DND-41 (cell line): ENCODE measurements at places on chromosomes 13 and 19.

DNA sequence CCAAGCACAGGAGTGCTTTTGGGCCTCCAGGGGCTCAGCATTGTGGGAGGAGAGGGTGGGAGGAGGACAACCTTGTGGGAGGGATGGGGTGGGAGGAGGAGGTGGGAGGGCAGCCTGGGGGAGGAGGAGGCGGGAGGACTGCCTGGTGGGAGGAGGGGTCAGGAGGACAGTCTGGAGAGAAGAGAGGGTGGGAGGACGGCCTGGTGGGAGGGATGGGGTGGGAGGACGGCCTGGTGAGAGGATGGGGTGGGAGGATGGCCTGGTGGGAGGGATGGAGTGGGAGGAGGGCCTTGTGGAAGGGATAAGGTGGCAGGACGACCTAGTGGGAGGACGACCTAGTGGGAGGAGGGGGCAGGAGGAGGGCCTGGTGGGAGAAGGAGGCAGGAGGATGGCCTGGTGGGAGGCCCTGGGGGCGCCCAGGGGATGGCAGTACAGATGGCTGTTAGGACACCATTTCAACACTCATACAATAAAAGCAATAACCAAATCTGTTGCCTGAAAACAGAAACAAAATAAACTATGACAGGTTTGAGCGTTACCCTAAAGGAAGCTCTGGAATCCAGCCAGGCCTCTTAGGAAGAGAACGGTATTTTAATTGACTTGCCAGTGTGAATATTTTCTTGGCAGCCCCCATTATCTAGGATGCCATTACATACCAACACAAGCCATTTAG is 63.7 kb downstream of the CRYL1 start:
- DNase-seq = no peak

DNA sequence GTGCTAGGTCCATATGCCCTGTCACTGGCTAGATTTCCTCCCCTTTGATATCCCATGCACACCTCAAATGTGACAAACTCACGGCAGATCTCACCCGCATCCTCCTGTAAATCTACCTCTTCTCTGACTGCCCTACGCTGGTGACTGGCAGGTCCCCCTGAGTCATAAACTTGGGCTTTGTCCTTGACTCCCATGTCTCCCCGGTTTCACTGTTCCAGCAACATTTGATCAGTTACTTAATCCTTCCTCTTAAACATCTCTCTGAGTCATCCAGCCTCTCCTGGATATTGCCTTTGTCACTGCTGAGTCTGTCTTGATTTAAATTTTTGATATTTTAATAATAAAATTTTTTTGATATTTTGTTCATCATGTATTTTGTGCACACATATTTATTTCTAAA is 26.5 kb downstream of the FAM216B start:
- no peak for DNase-seq

GRCh38 chr19:7751157-7751783 is 3.9 kb upstream of the CD209 start:
- DNase-seq = no peak

GRCh38 chr19:48354332-48354992 is 9.3 kb downstream of the TMEM143 start:
- no peak for DNase-seq

DNA sequence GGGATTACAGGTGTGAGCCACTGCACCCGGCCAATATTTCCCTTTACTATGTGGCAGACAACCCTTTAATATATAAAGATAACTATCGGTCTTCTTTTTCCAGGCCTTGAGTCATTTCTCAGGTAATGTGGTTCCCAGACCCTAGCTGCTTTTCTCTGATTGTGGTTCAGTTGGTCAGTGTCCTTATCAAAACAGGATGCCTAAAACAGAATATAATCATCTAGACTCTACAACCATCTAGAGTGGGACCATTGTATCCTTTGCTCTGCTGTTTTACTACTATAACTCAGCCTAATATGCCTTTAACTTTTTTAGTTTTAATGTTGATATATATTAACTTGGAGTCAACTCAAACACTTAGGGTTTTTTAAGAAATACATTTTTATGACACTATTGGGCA is 30.0 kb upstream of the HMGB1 start:
- DNase-seq = no peak

DNA sequence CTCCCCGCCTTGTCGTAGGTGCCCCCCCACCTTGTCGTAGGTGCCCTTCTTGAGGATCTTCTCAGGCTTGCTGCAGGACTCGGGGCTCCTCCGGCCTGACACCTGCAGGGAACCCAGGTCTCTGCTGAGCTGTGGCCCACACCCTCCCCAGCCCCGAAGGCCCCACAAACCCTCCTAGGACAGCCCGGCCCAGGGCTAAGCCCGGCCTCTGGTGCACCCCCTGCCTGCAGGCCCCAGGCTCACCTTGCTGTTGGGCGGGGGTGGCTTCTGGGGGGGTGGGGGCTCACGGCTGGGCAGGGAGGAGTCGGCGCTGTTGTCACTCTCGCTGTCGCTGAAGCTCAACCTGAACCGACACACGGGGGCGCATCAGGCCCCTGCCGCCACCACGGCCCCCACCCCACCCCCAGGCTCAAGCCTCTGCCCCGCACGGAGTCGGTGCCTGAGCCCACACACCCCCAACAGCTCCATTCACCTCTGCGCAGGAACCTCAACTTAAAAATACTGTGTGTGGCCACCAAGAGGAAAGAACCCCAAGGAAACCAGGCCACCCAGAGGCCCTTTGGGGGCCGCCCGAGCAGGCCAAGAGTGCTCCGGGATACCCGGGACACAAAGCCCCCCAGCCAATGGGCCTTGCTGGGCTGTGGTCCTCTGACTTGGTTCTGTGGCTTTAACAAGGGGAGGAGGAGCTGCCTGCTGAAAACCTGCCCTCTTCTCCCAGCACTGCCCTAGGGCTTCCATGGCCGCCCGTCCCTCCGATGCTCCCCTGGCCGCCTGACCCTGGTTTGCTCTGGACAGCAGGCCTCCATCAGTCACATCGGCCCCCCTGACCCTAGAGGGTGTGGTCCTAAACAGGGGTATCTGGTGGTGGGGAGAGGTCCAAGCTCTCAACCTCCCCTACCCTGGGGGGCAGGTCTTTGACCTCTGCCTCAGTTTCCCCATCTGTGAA is 65.8 kb downstream of the MLLT1 start:
- DNase-seq = no peak
